ENCODE measurements at places on chromosomes 12 and 14.

DNA sequence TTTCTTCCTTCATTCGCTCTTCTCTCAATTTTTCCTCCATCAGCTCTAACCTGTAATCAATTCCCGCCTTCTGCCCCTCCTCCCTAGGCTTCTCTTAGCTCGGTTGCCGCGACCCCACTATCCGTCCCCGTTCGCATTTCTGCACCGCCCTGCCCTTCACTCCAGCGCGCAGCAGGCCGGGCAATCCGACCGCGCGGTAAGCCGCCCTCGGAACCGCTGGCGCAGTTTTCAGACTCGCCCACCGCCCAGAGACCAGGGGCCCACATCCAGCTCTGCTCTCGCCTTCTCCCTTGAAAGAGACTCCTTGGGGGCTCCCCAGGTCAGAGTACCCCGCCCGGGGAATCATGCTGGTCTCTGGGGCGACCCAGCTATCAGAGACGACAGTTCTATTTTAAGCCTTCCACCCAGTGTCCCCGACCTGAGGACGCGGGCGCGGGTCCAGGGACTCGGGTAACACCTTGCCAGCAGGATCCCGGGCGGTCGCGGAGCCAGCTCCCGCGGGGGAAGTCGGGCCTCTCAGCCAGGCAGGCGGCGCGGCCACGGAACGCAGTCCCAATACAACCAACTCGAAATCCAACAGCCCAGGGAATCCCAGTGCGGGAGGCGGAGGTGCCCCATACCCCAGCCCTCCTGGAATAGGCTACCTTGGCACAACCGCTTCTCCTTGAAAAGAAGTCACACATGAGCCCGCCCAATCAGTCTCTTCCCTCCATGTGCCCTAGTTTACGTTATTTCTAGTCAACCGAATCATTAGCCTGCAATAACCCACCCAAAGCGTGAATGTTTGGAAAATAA lies 5.7 kb upstream of the SLC38A4 start:
- no peak for DNase-seq

DNA sequence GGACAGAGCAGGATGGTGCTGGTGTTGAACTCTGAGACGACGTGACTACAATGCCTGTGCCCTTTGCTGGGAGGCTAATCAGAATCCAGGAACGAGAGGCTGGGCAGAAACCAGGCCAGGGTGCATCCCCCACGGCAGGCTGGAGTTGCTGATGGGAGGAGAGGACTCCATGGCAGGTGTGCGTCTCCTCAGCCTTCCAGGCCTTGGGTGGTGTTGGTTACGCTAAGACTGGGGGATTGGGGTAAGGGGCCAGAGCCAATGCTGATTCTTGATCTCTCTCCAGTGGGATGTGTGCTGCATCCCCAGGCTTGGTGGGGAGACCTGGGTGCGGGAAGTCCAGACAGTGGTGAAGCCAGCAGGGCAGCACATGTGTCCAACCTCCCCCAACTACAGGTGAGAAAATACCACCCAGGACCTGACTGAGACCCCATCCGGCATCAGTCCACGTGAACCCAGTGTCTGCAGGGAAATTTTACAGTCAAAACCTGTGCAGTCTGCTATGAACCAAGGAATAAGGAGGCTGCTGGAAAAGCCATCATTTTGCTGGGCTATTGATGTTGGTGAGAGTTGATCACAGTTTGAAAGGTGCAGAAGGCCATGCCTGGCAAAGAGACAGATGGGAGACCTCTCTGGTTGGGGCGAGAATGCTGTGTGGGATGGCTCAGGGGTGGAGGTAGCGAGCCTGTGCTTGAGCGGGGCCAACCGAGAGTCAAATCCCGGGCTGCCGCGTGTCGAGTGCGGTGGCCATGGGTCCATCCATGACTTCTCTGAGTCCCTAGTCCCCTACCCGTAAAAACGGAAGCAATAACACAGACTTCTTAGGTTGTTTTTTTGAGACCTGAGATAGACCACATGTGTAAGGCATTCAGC lies 89.8 kb downstream of the NTF3 start:
- DNase-seq, result no peak

DNA sequence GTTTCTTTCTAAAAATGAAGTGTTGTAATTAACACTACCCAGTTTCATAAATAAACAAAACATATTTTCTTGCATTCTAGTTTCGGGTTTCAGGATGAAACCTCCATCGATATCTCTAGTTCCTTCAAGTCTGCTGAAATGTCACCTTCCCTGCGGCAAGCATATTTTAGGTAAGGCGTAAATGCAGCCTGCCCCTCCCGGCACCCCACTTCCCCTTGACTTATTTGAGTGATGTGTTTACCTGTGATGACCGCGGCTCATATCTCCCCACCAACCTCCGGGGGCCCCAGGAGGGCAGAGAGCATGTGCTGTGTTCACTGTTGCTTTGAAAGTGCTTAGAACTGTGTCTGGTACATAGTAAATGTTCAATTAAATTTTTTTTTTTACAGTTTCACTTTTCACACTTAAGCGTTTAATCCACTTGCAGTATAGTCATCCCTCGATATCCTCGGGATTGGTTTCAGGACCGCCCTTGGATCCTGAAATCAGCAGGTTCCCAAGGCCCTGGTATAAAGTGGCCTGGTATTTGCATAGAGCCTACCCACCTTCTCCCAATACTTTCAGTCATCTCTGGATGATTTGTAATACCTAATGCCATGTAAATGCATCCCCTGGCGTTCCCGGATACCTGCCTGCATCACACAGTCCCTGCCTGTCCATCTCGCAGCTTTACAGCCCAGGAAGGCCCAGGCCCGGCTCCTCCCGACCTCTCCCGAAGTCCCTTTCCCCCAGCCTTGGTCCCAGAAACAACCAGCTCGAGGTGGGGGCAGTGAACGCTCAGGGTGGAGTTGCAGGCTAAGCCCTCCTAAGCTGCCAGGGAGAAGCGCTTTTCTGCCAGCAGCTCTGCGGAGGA lies 40.2 kb upstream of the FBRSL1 start:
- DNase-seq, result peak; percentile 63

DNA sequence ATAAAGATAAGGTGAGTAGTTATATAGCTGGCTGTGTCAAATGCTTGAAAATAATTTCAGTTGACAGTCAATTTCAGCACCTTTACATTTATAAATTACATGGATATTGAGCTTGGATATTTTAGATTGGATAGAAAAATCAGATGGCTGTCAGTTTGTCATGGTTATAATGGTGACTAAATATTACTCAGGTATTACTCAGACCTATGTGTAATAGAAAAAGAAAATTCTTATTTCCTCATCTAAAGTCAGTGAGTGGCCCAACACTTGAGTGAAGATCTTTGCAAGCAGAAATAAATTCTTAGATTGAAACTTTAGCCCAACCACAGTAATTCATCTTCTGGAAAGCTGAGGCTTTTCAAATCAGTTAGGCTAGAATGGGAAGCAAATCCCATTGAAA lies 354.4 kb downstream of the NAV3 start:
- DNase-seq, result no peak

DNA sequence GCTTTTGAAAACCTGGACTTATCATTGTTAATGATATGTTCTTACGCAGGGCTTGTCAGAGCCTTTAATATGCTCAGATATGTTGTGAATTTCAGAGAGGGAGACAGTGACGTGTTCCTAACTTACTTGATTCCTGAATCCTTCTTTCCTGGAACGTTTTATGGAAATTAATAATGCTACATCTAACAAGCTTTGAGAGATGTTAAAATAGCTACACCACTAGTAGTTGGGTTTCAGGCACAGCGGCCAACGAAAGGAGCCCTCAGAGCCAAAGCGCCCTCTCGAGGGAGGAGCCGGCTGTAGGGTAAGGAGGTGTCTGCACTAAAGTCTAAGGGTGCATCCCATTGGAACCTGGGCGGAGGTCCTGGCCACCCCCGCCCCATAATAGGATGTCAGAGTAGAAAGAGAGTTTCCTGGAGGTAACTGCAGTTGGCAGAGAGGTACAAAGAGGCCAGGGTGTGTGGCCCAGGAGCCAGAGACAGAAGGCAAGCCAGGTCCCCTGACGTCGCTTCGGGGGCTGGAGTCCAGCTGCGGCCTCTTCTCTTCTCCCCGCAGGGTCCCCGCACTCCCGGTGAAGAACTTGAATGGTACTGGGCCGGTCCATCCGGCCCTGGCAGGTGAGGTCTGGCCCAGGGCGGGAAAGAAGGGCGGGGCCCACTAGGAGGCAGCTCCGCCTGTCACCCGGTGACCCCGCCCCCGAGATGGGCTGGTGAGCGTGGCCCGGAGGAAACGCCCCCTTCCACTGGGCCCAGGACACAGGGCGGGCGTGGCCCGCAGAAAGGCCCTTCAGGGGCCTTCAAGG lies 36.3 kb downstream of the DTX1 start:
- DNase-seq, result no peak

DNA sequence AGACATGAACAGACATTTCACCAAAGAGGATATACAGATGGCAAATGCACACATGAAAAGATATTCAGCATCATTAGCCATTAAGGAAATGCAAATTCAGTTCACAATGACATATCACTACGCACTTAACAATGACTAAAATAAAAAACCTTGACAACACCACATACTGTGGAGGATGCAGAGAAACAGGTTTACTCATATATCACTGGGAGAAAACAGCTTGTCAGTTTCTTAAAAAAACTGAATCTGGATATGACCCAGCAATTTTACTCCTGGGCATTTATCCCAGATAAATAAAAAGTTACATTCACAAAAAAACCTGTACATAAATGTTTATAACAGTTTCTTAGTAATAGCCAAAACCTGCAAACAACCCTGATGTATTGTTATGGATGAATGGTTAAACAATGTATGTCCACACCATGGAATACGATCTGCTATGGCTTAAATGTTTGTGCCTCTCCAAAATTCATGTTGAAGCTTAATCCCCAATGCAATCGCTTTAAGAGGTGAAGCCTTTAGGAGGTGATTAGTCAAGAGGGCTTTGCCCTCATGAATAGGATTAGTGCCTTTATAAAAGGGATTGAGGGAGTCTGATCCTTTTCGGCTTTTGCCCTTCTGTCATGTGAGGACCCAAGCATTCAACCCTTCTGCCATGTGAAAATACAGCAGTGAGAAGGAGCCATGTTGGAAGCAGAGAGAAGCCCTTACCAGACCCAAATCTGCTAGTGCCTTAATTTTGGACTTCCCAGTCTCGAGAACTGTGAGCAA lies 36.0 kb upstream of the PPP4R3A start:
- DNase-seq, result no peak

- DNase-seq, result no peak
Observed at GRCh38 chr12:123064366-123064765, 83.9 kb downstream of the ARL6IP4 start.

- no peak for DNase-seq
Observed at GRCh38 chr12:54526812-54527630, 22.4 kb upstream of the PDE1B start.

- no peak for DNase-seq
Observed at GRCh38 chr12:88225776-88226175, 83.7 kb downstream of the TMTC3 start.

GRCh38 chr12:68506619-68507018 lies 104.1 kb upstream of the RAP1B start:
- DNase-seq, result no peak

GRCh38 chr12:2454601-2455177 lies 340.1 kb upstream of the FKBP4 start:
- no peak for DNase-seq

- no peak for DNase-seq
Observed at GRCh38 chr14:90523961-90524875, 127.4 kb downstream of the CALM1 start.

GRCh38 chr12:44750468-44750867 lies 125.6 kb downstream of the NELL2 start:
- DNase-seq, result no peak

- DNase-seq, result no peak
Observed at GRCh38 chr12:49375406-49375805, 8.1 kb downstream of the SPATS2 start.

- DNase-seq, result no peak
Observed at GRCh38 chr12:49934505-49934904, 16.0 kb upstream of the AQP2 start.

DNA sequence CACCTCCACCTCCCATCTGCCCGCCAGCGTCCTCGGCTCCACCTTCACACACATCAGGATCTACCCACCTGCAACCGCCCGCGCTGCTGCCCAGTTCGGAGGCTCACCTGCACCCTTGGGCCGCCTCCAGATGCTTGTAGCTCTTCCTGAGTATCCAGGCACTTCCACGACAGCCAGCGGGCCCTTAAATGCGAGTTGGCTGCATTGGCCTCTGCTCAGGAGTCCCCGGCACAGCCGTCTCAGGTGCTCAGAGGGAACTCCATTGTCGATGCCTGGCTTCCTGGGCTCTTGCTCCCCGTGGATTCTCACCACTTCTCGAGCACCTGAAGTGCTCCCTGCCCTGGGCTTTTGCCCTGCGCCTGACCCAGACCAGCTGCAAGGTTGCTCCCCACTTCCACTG lies 21.9 kb upstream of the CDCA4 start:
- no peak for DNase-seq

- DNase-seq, result no peak
Observed at GRCh38 chr12:119594399-119594730, 791 bp downstream of the TMEM233 start.

DNA sequence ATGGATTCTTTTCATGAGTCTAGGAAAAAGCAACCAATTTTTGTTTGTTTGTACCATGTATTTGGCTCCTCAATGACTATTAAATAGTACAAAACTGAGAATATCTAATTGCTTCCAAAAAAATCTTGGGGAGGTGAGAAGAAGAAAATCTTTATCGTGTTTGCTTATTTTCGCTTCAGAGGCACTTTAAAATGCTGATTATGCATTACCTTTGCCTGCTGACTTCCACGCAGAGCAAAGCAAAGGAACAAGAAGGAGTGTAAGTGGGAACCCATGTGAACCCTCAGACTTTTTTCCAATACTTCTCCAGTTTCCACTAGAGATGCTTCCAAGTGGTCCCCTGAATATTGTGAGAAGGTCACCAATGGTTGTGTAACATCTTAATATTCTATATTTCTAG lies 43.2 kb upstream of the STRN3 start:
- no peak for DNase-seq

- DNase-seq, result no peak
Observed at GRCh38 chr14:50666772-50667683, 1.1 kb downstream of the SAV1 start.

GRCh38 chr12:121535150-121536053 lies 45.4 kb downstream of the KDM2B start:
- no peak for DNase-seq

DNA sequence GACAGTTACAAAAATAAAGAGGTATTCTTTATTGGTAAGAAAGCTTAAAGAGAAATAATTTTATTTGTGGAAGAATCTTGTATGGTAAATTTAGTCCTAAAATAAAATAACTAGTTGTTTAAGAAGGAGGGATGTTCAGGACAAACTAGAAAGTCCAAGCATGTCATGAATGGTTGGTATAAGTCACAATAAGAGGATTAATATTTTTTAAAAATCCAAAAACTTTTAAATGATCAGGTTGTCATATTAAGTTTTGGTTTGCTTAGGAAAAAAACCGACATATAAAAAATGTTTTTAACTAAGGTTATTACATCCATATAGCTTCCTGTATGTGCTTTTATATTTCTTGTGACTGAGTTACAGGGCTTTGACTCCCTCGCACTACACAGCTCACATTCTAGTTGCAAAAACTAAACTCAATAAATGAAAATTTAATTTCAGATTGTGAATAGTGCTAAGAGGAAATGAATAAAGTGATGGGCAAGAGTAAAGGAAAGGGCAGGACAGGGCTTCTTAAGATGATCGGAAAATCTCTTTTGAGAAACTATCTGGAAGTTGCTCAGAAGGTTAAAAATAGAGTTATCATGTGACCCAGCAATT lies 80.7 kb upstream of the METAP2 start:
- DNase-seq, result no peak
